Effector CD4-positive, alpha-beta T cell (primary cell): ENCODE measurements at places on chromosomes 4 and X.

GRCh38 chr4:78484574-78484973 lies 67.0 kb upstream of the ANXA3 start:
- DNase-seq, result no peak

DNA sequence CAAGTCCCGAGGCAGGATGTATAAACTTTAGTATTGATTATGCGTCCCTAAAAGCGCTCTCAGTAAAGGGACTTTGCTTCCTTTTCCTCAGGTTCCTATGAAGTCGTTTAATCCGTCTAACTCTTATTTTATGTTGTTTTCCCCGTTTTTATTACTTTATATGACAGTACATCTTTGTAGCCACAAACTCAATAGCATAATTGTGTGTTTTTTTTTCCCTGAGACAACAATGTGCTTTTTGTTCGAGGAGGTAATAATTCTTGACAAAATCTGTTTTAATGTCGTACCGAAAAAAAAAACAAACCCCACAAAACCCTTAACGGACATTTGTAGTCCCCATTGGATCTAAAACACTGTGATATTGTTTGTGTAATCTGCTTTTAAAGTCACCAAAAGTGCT lies 17.9 kb upstream of the PPP2R3B start:
- DNase-seq, result no peak

DNA sequence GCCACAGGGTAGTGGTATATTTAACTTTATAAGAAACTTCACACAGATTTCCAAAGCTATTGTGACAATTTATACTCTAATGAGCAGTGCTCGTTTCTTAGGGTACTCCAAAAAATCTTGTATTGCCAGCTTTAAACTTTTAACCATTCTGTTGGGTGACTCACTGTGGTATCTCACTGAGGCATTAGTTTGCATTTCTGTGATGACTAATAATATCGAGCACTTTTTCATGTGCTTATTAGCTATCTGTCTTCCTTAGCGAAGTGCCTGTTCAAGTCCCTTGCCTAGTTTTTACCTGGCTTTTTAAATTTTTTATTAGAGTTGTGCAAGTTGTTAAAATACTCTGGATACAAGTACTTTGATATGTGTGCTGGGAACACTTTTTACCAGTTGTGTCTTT lies 5.5 kb downstream of the PNMA3 start:
- no peak for DNase-seq

DNA sequence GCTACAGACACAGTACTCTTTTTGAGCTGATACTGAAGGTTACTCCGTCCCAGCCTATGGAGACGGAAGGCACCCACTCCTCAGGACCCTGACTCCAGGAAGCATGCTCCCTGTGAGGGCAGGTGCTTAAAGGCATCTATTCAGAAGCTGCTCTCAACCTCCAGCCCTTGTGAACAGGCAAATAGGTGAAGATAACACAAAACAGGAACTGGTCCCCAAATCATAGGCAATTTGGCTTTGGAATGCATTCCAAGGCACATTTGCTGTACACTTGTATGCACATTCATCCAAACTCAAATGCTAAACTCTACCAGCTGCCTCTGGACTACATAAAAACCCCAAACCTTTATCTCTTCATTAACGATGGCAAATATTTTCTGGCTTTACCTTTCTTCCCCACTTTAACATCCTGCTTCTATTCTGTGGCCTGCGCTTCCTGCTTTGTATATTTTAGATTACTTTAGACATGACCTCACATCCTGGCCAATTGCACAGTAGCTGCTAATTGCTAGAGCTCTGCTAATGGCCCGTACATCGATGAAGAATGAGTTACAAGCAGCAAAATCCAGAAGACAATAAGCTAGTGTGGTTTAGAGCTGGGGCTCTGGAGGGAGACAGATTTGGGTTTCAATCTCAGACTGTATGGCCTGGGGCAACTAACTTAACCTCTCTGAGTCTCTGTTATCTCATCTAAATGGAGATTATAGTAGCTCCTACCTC lies 3.2 kb downstream of the SEL1L3 start:
- peak; percentile 28 for DNase-seq

- no peak for DNase-seq
Measured at GRCh38 chr4:101315041-101315440, 32.3 kb downstream of the PPP3CA start.

DNA sequence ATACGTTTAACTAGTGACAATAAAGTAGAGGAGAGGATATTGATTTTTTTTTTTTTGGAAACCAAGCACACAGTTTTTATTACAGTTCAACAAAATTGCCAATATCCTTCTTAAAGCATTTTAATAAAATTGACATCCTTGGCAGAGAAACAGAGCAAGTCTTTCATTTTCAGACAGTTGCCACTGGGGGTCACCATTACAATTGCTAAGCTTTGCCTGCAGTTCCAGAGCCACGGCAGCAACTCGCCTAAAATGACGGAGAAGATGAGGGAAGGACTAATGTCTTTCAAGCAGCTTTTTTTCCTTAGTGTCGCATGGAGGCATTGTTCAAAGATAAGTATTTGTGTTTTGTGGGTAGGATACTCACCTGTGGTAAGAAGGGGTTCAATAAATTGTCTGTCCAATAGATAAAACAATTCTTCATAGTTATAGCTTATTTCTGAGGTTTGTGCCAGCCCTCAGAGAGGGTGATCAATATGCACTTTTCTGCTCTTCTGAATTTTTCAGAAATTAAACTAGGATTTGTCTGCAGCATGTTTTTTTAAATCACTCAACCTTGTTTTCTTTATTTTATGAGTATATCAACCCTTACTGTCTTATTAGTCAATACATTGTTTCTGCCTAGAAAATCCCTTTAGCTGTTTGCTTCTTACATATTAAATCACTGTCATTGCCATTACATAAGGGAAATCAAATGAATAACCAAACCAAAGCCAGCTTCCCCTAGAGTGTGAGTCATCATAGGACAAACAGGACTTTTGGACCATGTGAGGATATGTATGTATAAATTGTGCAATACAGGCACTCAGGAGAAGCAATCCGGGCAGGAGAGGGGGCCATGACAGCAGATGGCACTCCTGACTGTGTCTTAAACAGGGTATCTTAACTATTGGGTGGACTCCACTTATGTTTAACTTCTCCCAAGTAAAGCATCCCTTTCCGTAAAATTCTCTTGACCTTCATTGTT lies 508.1 kb upstream of the ARX start:
- no peak for DNase-seq
